ENCODE measurements at places on chromosomes 2 and 18.
A peak's percentile ranks its signal among the peaks of the same experiment; 100 is the strongest.

DNA sequence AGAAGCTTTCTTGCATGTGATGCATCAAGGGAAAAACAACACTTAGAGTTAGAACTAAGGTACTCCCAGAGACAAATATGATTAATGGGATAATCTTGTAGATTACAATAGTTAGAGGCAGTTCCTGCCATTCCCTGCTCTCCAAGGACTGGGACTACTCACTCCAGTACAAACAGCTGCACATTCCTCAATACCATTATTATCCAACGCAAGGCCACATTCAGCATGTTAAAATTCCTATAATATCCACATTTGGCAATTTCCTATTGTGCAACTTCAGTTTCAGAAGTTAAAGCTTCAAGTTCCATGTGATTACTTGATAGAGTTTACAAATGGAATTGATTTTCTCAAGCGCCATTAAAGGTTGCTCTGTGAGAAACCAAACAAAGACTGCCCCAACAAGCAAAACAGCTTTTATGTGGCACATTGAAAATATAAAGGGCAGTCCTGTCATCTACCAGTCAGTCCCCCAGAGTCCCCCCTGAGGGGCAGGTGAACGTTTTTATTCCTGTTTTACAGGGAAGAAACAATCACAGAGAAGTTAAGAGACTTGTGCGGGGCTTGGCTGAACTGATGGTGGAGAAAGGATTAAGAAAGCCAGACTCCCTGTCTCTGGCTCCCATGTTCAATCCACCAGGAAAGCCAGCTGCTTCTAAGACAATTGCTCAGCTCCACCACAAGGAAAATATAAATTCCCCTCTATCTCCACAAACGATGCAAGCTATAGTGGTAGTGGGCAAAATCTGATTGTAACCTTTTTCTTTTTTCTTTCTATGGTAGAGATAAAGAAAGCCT lies 72.6 kb downstream of the TXNL1 start:
- ATAC-seq: no peak

GRCh38 chr18:424071-424661 lies 76.3 kb downstream of the COLEC12 start:
- no peak for ATAC-seq

DNA sequence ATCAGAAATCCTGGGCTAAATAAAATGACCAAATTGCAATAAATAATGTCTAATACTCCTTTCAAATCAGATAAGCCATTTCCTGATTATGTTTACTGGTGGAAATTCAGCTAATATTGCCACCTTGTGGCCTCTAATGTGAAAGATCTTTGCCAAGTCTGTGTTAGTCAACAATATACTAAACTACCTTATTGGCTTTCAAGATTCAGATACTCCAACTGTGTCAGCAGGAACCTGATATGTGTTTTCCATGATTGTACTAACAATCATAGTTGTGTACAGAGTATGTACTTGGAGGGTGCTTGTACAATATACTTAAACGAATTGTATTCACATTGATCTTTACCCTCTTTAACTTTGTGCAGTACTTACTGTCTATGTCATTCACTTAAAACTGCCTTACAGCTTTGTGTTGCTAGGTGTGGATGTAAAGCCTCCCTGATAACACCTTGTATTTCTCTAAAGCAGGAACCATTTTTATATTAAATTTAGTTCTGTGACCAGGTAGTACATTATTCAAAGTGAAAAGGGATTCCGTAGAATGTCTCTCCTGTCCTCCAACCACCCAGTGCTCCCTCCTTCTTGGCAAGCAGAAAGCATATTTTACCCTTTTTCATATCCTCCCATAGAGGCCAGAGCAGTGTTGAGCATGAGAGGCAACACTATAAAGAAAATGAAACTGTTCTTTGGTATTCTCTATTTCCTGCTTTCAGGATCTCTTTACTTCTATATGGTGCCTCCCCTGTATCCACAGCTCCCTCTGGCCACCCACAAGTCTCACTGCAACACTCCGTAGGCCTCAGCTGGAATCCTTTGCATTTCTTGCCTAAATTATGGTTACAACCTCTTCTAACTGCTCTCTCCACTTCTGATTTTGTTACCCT lies 75.2 kb upstream of the C2orf15 start:
- ATAC-seq: peak; percentile 84

GRCh38 chr2:200659410-200659809 lies 73.6 kb downstream of the AOX1 start:
- ATAC-seq: no peak

- no peak for ATAC-seq
These were observed 535.4 kb downstream of the LRP1B start for GRCh38 chr2:141595316-141595920.

DNA sequence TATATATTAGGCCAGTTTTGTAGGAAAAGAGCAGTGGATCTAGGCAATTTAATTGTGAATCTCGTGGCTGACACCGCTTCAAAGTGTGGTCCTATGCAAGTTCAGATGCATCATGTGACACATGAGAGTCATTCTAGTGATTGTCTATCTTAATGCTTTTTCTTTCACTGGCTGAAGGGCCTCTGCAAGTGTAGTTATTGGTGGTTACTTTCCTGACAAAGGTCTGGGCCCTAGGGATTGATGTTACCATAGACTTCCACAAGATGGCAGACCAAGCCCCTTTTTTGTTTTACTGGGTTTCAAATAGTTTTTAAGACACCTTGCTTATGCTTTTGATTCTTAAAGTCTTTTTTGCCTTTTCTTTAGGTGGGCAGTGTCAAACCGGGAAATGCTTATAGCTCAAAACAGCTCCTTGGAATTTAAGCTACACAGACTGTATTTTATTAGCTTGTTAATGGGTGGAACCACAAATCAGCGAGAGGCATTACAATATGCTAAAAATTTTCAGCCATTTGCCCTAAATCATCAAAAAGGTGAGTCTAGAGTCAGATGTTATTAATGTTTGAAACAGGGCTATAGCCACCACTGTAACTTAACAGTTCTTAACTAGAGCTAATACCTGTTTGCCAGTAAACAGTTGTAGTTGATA lies 25.9 kb downstream of the CD8A start:
- ATAC-seq: peak; percentile 60

DNA sequence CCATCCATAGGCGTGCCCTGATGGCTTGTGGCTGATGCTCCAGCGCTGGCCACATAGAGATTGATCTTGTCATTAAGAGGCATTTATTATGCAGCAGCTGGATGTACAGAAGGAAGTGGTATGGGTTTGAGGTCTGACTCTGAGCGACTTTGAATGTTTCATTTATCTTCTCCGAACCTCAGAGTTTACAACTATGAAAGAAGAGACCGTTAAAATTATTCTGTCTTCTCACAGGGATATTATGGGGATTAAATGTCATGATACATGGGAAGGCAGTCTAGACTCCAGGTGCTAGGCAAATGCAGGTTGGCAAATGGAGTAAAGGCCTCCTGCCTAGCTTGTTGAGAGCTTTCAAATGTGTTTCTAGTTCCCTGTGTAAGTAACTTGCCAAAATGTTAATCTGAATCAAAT lies 30.3 kb downstream of the MOGAT1 start:
- no peak for ATAC-seq

GRCh38 chr18:3086871-3087270 lies 73.9 kb upstream of the LPIN2 start:
- no peak for ATAC-seq

GRCh38 chr2:128380061-128380889 lies 61.6 kb upstream of the HS6ST1 start:
- ATAC-seq: no peak

DNA sequence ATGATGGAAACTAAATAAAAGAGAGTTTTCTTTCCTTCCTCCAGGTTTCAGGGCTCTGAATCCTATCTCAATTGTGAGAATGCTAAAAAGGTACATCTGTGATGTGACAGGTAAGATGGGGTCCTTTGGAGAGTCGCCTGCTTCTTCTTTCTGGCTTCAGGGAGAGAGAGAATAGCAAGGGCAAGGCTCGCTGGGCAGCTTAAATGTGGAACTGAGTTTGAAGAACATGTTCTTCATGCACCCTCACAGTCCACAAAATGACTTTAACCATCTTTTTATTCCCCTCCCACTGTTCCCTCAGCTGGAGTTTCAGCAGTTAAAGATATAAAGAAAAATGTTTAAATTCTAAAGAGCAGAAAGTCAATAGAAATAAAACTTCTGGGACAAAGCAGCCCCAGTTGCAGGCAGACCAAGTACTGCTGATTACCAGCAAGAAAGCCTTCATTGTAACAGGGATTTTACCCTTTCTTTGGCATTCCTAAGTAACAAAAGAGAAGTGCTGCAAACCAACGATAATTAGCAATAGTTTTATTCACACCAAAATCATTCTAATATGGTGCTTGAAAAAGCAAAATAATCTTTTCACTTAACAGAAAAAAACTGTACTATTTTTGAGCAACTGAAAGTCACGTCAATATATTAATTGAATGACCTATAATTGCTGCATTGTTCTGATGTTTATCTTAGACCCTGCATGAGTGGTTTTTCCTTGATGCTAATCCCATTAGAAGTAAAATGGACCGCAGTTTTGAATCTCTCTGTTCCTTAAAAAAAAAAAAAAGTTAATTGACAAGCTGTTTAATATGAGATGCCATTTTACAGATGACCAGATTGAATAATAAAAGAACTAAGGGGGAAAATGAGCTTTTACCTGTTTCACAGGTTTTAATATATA lies 61.5 kb downstream of the LRP2 start:
- no peak for ATAC-seq

GRCh38 chr2:205596581-205596980 lies 85.7 kb upstream of the NRP2 start:
- ATAC-seq: no peak

GRCh38 chr2:35080231-35080910 lies 1275.2 kb upstream of the CRIM1 start:
- ATAC-seq: no peak

GRCh38 chr2:105582952-105583660 lies 161.6 kb upstream of the NCK2 start:
- ATAC-seq: no peak

GRCh38 chr2:159362816-159363251 lies 76.3 kb upstream of the WDSUB1 start:
- ATAC-seq: no peak

DNA sequence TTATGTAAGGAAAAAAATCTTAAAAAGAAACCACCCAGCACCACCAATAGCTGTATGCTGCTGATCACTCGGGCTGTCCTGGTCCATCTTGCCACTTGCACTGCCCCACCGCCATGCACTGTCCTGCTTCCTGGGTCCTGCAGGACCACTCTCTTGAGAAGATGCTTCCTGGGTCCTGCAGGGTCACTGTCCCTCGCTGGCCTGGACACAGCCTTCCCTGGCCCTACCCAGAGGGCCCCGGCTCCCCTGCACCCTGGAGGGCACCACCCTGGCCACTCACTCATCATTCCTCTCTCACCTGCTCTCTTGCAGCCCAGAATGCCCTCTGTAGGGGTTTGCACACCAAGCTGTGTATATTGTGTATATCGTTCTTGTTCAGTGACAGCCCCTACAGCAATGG lies 2.4 kb upstream of the OTOS start:
- ATAC-seq: no peak

- no peak for ATAC-seq
These were observed 128.9 kb upstream of the SIX2 start for GRCh38 chr2:45137966-45138695.

GRCh38 chr2:152486737-152487400 lies 151.9 kb downstream of the FMNL2 start:
- ATAC-seq: no peak

- no peak for ATAC-seq
These were observed 311.9 kb downstream of the MYCN start for GRCh38 chr2:16252251-16252650.

DNA sequence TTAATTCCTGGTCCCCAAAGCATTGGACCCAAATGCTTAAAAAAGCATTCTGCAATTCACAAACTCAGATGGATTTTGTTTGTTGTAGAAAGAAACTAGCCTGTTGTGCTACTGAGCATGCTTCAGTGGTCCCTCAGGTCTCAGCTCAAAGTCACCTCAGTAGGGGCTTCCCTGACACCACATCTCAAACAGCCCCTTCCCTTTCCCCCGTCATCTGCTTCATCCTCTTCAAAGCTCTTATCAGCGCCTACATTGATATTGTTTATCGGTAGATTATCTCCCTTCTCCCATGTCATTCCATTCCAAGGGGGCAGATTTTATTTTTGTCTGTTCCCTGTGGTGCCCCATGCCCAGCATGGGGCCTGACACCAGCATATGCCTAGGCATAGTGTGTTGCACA lies 172.9 kb downstream of the CELF4 start:
- no peak for ATAC-seq

GRCh38 chr2:68921646-68922045 lies 31.0 kb downstream of the GKN2 start:
- ATAC-seq: no peak

- ATAC-seq: no peak
These were observed 277 bp upstream of the INPP1 start for GRCh38 chr2:190343089-190343535.

GRCh38 chr18:48941672-48942071 lies 9.1 kb downstream of the SMAD7 start:
- no peak for ATAC-seq

DNA sequence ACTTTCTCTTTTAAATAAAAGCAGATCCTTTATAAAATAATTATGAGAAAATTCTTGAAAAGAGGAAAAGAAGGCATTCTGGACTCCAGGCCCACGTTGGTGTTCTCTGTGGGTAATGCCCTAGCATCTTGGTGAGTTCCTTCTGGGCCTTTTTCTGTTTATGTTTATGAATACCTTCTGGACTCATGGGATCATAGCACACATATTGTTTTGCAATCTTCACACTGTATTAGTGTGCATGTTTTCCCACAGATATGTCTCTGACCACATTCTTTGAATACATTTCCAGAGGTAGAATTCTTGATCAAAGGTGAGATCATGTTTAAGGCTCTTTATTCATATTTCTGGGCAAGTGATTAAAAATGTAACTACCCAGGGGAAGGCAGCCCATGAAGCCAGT lies 15.9 kb downstream of the GLI2 start:
- ATAC-seq: no peak

DNA sequence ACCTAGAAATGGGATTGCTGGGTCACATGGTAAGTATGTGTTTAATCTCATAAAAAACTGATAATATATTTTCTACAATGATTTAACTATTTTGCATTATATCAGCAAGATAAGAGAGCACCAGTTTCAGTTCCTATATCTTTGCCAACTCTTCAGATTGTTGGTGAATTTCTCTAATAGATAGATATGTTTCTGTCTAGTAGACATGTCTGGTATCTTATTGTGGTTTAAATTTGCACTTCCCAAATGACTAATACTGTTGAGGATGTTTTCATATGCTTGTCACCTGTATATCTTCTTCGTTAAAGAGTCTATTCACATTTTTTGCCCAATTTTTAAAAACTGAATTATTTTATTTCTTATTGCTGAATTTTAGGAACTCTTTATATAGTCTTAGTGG lies 113.8 kb upstream of the UXS1 start:
- ATAC-seq: peak; percentile 56

Measured in activated CD4-positive, CD25-positive, alpha-beta regulatory T cell treated with anti-CD3 and anti-CD28 coated beads, Interleukin-2, amount 50 U/mL, for 24 hours (primary cell).